Heart right ventricle (tissue), 16 donors: ENCODE measurements at places on chromosomes 3 and 15. TPM values are rescaled to one million over a fixed set of nuclear protein-coding genes. Genes with fewer than 3 reads are reported as not detected.

DNA sequence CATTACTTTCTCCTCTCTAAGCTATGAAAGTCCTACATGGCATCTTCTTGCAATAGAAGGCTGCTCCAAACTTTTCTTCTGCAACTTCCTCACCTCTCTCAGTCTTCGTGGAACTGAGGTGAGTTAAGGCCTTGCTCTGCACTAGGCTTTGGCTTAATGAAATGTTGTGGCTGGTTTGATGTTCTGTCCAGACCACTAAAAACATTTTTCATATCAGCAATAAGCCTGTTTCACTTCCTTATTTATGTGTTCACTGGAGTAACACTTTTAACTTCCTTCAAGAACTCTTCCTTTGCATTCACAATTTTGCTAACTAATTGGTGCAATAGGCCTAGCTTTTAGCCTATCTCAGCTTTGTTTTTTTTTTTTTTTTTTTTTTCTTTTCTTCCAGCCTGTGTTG is 335.3 kb upstream of the NECTIN3 start:
- no peaks in the 10 kb centered on the region for H3K36me3 ChIP-seq
- H3K27me3 ChIP-seq, result no peaks in the 10 kb centered on the region
- DNase-seq, result no peak
- H3K4me1 ChIP-seq, result no peaks in the 10 kb centered on the region
- no peak overlapping the region for H3K27ac ChIP-seq

DNA sequence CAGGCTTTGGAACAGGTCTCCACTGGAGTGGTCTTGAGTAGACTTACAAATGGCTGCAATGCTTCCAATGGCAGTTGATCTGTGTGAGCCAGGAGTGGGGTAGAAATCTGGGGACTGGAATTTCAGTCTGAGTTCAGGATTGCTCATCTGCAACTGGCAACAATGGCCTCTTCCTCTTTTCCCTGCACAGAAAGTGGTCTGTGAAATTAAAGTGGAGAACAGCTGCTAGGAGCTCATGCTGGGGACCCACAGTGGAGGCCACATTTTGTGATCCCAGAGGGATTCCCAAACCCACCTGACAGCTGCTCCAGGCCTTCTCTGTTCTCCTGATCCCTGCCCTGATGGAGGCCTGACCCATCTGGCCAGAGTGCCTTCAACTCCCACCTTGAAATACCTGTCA is 49.6 kb downstream of the CEMIP start:
- H3K36me3 ChIP-seq, result no peaks in the 10 kb centered on the region
- no peak overlapping the region for H3K4me3 ChIP-seq

- peak overlapping the region; percentile 78 for H3K27ac ChIP-seq
- H3K27me3 ChIP-seq, result no peaks in the 10 kb centered on the region
- no peak overlapping the region for H3K4me3 ChIP-seq
Measured at GRCh38 chr3:124837730-124838186, 49.4 kb downstream of the ITGB5 start.

DNA sequence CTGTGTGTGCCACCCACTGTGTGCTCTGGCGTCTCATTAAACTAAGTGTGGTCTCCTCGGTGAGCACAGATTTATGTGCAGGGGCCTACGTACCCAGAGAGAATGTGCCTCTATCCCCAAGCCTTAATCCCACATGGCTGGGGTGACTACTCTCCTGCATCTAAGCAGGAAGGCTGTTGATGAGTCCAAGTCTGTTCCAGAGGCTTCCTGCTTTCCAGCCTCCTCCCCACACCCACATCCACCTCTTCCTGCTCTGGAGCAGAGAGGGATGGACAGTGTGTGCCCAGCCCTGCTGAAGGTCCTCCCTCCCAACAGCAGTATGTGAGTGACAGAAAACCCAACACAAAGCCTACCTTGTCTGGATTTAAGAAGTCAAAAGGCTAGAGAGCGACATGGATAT is 38.8 kb upstream of the BCL2L10 start:
- DNase-seq, result no peak
- H3K36me3 ChIP-seq, result no peaks in the 10 kb centered on the region
- no peak overlapping the region for H3K4me3 ChIP-seq
- no peaks in the 10 kb centered on the region for H3K4me1 ChIP-seq
- H3K27ac ChIP-seq, result no peak overlapping the region
- H3K27me3 ChIP-seq, result no peaks in the 10 kb centered on the region

- no peaks in the 10 kb centered on the region for H3K36me3 ChIP-seq
- H3K27me3 ChIP-seq, result no peaks in the 10 kb centered on the region
- H3K4me1 ChIP-seq, result peaks cover 31% of the 10 kb centered on the region
- peak overlapping the region; percentile 38 for H3K27ac ChIP-seq
- peak overlapping the region; percentile 38 for H3K4me3 ChIP-seq
Measured at GRCh38 chr3:46892285-46893145, 15.0 kb downstream of the PTH1R start.

DNA sequence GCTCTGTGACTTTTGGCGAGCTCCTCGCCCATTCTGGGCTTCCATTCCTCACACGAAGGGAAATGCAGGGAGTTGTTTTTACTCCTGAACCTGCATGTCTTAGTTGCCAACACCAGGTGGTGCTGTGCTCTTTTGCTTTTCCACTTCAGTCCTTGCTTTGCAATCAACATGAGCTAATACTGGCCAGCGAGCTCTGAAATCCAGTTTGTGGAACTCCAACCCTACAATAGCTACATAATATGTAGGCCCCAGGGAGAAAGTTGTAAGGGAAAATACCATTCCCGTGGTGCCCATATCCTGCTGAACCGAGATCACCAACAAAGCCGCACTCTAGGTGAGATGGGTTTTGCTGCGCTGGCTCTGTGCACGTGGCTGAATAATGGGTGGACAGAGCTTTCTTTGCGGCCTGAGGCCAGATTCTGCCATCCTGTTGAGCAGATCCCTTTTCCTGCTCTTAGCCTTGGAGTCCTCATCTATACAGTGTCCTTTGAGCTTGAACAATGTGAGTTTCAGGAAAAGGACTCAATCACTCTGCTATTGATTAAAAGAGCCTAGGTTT is 25.0 kb downstream of the LSM3 start:
- H3K27ac ChIP-seq, result peak overlapping the region; percentile 77
- DNase-seq, result no peak
- H3K27me3 ChIP-seq, result no peaks in the 10 kb centered on the region
- peaks cover 26% of the 10 kb centered on the region for H3K4me1 ChIP-seq

- H3K27me3 ChIP-seq, result no peaks in the 10 kb centered on the region
- H3K4me3 ChIP-seq, result no peak overlapping the region
- H3K4me1 ChIP-seq, result peaks cover 43% of the 10 kb centered on the region
- H3K27ac ChIP-seq, result no peak overlapping the region
- no peaks in the 10 kb centered on the region for H3K36me3 ChIP-seq
Measured at GRCh38 chr3:34263101-34263621, 464.7 kb downstream of the PDCD6IP start.

GRCh38 chr3:28768439-28768838 is 419.8 kb upstream of the AZI2 start:
- no peak overlapping the region for H3K27ac ChIP-seq
- DNase-seq, result no peak
- no peak overlapping the region for H3K4me3 ChIP-seq
- no peaks in the 10 kb centered on the region for H3K27me3 ChIP-seq

DNA sequence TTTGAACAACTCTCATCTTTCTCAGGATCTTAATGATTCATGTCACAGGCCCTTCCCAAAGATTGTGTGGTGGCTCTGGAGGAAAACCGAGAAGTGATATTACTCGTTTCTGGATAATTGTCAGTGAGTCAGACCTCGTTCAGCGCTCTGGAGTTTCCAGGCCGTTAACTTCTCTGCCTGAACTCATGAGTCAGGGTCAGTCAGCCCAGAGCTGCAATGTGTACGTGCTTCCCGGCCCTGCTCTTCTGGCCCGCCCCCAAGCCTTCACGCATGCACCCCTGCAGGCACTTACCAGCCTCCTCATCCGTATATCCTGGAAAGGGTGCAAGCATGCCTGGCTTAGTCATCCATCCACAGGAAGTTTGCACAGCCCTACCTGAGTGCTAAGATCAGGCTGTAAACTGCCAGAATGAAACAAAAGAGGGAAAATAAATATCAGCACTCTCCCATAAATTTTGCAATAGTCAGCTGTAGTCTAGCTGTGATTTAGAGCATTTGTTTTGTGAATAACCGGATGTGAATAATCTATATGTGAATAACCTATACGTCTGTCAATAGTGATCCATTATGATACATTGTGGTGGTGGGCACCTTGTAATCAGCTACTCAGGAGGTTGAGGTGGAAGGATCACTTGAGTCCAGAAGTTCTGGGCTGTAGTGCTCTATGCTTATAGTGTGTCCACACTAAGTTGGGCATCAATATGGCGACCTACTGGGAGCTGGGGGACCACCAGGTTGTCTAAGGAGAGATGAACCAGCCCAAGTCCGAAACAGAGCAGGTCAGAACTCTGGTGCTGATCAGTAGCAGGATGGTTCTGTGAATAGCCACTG is 35.3 kb upstream of the SEMA4B start:
- H3K4me1 ChIP-seq, result peaks cover 6% of the 10 kb centered on the region
- no peaks in the 10 kb centered on the region for H3K27me3 ChIP-seq
- peak overlapping the region; percentile 56 for H3K27ac ChIP-seq
- peak; percentile 40 for DNase-seq
- no peaks in the 10 kb centered on the region for H3K36me3 ChIP-seq
- no peak overlapping the region for H3K4me3 ChIP-seq

- H3K27me3 ChIP-seq, result no peaks in the 10 kb centered on the region
- no peak overlapping the region for H3K27ac ChIP-seq
- H3K4me3 ChIP-seq, result no peak overlapping the region
- H3K36me3 ChIP-seq, result no peaks in the 10 kb centered on the region
- no peak for DNase-seq
- H3K4me1 ChIP-seq, result peaks cover 6% of the 10 kb centered on the region
Measured at GRCh38 chr3:139299261-139300132, 44.3 kb upstream of the MRPS22 start.

GRCh38 chr3:143831994-143832393 is 16.3 kb downstream of the SLC9A9 start:
- H3K27me3 ChIP-seq, result no peaks in the 10 kb centered on the region
- H3K4me3 ChIP-seq, result no peak overlapping the region
- peaks cover 15% of the 10 kb centered on the region for H3K4me1 ChIP-seq
- no peak overlapping the region for H3K27ac ChIP-seq
- no peaks in the 10 kb centered on the region for H3K36me3 ChIP-seq

The GUCA1C gene
- total RNA-seq, result 3.5 TPM

The GOLGA8T gene
- 0.20 TPM for total RNA-seq

The CGNL1 gene
- total RNA-seq, result 8.0 TPM

The ELL3 gene
- total RNA-seq, result 1.6 TPM

The PRR20G gene
- total RNA-seq, result not detected

The GRAMD1C gene
- total RNA-seq, result 1.0 TPM

The TEX55 gene
- total RNA-seq, result not detected
